Small intestine (tissue), 16 donors: ENCODE measurements at places on chromosomes 2 and 18. TPM values are rescaled to one million over a fixed set of nuclear protein-coding genes. Genes with fewer than 3 reads are reported as not detected.
A peak's percentile ranks its signal among the peaks of the same experiment; 100 is the strongest.

- peak; percentile 37 for DNase-seq
Measured at GRCh38 chr18:23503963-23504344, 643 bp downstream of the RMC1 start.

DNA sequence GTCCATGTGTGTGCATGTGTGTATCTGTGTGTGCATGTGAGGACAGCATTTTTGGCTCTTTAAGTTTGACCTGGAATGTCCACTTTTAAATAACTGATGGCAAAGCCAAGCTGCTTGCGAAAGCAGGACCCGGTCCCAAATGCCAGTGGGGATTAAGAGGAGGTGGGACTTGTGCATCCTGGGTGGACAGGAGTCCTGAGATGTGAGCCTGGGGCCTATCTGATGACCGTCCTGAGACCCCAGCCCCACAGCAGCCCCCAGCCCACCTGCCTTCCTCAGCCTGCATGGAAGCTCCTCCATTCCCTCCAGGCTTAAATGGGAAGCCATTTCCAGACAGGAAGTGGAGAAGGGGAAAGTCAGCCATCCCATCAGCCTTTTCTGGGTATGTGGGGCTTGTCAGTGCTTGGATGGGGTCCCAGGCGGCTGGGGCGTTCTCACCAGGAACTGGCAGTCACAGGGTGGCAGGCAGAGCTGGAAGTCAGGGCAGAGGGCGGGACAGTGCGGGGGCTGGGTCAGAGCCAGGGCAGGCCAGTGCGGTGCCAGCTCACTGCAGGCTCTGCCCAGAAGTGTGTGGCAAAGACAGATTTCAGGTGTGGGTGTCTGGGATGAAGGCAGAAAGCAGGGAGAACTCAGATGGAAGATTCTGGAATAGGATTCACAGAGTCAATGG lies 117.8 kb downstream of the ACKR3 start:
- DNase-seq: no peak

GRCh38 chr2:21289989-21290388 lies 166.2 kb downstream of the TDRD15 start:
- no peak for DNase-seq

DNA sequence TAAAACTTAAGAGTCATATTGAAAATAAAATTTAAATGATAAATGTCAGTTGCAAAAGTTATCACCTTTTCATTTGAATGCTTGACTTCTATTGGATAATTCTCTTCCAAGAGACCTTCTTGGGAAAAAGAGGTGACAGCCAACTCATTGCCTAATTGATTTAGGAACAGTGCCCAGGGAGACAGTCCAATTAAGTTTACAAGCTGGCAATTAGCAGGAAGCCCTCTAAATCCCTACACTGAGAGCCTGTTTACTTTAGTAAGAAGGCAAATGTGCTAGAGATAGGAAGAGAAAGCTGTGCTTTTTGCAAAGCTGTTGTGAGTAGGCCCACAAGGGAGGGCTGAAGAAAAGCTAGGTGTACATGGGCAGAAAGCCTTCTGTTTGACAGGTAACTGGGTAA lies 189.1 kb downstream of the WDPCP start:
- DNase-seq: no peak

GRCh38 chr2:8475349-8476031 lies 206.4 kb upstream of the ID2 start:
- DNase-seq: peak; percentile 93

GRCh38 chr2:105777031-105777482 lies 32.3 kb downstream of the NCK2 start:
- DNase-seq: no peak

- no peak for DNase-seq
Measured at GRCh38 chr2:10584242-10584753, 105.5 kb downstream of the NOL10 start.

DNA sequence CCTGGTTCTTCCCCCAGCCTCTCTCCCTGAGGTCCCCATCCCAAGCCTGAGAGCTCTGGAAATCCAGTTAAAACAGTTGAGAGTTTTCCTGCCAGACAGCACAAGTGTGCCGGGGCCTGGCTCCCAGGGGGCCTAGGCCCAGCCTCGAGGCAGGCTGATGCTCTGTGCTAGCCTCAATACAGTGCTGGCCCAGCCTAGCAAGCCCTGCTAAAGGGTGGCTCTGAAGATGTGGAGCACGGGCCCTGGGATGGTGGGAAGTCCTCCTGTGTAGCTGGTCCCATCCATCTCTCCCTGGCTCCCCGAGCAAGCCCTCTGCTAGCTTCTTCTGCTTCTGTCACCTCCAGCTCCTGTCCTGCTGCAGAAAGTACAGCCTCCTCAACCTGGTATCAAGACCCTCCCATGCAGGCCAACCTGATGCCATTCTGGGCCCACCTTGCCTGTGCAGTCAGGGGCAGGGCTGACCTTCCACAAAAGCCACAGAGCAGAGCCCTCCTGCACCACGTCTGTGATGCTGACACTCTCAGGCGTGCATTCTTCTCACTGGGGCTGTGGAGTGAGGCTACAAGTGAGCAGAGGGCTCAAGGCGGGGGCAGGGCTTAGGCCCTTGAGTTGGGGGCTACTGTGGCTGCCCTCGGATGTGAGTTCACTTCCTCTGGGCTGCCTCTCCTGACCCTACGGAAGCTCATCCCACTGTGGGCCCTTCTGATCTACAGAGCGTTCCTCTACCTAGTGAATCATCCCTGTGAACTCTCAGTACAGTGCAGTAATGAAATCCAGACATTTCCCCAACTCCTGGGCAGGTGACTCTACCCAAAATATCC lies 60.1 kb upstream of the LAPTM4A start:
- no peak for DNase-seq

- DNase-seq: no peak
Measured at GRCh38 chr18:63271148-63271547, 48.4 kb downstream of the BCL2 start.

GRCh38 chr18:79868811-79869541 lies 71.2 kb downstream of the KCNG2 start:
- no peak for DNase-seq

GRCh38 chr2:216492597-216493333 lies 5.9 kb upstream of the RPL37A start:
- no peak for DNase-seq

DNA sequence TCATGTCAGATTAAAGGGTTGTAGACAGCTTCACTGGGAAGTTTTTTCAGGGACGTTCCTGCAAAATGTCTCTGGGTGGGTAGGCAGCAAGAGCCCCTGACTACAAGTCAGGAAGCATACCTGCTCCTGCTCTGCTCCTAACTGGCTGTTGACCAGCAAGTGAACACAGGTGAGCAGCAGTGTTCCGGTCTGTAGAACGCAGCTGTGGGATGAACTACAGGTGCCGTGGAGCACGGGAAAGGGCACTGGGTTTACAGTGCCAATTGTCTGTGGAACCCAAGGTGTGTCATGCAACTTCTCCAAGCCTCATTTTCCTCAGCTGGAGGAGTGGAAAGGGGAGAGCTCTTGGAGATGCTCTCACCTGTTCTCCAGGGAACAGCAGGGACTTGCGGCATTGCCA lies 6.6 kb downstream of the ASB18 start:
- DNase-seq: no peak

GRCh38 chr18:31410716-31411483 lies 34.3 kb downstream of the DSG4 start:
- no peak for DNase-seq

DNA sequence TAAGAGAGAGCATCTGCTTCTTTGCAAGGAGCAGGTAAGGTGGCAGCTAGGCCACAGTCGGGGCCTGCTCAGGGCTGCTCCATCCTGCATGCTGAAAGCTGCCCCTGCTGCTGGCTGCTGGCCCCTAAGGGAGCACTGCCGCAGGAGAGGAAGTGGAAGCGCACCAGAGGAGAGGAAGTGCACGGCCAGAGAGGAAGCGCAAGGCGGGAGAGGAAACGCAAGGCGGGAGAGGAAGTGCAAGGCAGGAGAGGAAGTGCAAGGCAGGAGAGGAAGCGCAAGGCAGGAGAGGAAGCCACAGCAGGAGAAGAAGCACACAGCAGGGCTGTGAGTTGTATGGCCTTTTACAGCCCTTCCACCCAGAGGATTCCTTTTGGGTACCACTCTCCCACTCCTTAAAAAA lies 539.0 kb upstream of the TNP1 start:
- no peak for DNase-seq

DNA sequence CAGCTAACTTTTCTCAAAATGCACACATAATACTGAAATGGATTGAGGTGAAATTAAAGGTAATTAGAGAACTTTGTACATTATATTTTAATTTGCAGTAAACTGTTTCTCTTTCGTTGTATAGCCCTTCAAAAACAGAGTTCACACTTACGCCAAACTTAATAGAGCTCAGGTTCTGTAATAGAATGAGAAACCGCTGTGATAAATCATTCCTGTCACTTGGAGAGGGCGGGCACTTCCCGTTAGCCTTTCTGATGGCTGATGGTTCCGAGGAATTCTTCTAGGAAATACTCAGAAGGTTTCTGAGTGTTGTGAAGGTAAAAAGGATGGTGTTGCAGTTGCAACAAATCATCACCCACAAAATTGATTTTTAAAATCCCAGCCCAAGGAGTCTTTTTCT lies 155.8 kb upstream of the ALKAL2 start:
- DNase-seq: no peak

GRCh38 chr2:220458051-220458450 lies 830.6 kb downstream of the SLC4A3 start:
- DNase-seq: no peak

- DNase-seq: no peak
Measured at GRCh38 chr2:65367524-65367923, 64.9 kb downstream of the SPRED2 start.

DNA sequence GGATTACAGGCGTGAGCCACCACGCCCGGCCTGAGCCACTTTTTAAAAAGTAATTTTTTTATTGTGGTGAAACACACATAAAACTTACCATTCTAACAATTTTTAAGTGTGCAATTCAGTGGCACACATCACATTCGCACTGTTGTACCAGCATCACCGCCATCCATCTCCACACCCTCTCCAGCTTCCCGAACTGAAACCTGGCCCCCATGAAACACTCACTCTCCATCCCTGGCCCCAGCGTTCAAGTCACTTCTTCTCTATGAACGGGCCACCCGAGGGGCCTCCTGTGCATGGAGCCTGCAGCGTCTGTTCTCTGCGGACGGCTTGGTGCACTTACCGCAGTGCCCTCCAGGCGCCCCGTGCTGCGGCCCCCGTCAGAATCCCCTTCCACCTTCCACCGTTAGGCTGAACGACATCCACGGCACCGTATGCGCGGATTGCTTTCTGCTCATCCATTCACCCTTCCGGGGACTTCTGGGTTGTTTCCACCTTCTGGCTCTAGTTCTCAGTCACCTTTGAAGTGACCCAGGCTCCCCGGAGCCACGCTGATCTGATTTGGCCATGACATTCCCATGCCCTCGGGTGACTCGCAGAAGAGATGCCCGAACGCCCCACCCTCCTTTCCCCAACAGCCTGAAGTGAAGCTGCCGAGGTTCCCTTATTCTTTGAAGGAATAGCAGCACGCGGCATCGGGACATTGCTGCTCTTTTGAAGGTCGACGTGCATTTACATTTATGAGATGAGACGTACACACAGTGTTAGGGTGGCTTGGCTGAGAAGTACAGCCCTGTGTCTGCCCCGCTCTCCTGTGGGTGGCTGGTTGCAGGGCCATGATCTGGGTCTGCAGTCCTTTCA lies 134.4 kb downstream of the MBP start:
- no peak for DNase-seq

GRCh38 chr18:37361335-37362157 lies 204.1 kb downstream of the CELF4 start:
- DNase-seq: no peak

DNA sequence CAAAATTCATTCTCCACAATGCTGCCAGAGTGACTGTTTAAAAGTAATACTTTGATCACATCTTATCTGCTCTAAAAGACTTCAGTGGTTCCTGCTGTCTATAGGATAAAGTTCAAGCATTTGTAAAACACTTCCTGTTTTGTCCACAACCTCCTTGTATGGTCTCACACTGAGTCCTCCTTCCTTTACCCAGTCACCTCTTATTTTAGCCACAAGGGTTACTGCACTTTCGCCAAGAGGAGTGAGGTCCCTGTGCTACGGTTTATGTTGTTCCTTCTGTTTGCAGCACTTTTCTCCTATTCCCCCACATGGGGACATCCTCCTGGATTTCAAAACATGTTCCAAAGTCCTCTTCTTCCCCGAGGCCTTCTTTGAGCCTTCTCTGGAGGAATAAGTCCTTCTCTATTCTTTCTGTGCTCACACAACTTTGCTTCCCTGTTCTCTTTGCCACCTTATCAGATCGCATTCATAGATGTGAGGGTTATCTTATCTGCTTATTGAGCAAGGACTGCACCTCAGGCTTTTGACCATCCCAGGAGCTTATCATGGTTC lies 112.2 kb upstream of the NABP1 start:
- peak; percentile 87 for DNase-seq

DNA sequence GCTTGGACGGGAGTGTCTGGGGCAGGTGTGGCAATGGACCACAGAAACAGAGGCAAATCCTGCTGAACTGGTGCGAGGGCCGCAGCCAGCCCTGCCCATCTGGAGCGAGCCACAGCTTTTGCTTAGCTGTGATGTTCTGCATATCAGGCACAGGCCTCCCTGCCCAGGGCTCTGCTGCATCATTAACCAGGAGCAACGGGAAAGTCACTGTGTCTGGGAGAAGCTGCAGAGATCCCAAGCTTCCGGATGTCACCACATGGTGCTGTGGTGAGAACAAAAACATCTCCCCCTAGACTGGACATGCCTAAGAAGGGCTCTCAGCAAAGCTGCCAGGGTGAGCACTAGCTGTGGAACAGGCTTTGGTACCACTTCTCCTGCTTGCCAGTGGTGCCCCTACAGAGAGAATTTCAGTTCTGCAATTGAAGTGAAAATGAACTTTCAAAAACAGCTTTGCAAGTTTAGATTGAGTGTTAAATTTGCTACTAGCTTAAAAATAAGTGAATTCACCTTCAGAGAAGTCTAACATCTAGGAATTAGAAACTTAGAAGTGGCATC lies 172.9 kb upstream of the MYT1L start:
- no peak for DNase-seq

- peak; percentile 79 for DNase-seq
Measured at GRCh38 chr2:101205521-101206479, 46.9 kb upstream of the CNOT11 start.

DNA sequence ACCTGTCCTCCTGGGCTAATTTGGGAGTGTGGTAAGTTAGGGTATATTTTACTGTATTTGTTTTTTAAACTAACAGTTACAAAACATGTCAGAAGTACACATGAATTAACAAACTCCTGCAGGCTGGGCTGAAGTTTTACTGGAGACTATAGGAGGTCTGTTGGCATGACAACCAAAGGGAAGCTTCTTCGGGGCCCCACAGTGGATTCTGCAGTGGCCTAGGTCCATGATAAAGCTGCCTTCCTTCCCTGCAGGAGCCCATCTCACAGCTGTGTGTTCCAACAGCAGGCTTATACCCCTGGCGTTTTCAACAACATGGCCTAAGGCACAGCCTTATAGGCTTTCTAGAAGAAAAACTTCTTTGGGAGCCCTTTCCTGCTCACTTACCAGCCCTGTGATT lies 128.0 kb upstream of the SETBP1 start:
- no peak for DNase-seq

GRCh38 chr2:220949466-220949865 lies 622.6 kb downstream of the EPHA4 start:
- DNase-seq: no peak

GRCh38 chr2:36262581-36262980 lies 93.0 kb upstream of the CRIM1 start:
- no peak for DNase-seq

The DTNA gene
- polyA plus RNA-seq: 0.45 TPM

The MLPH gene
- polyA plus RNA-seq: 52.0 TPM

The FZD7 gene
- 1.6 TPM for polyA plus RNA-seq

The CYB5A gene
- polyA plus RNA-seq: 1,144 TPM

The GULP1 gene
- polyA plus RNA-seq: 21.0 TPM

The RUFY4 gene
- polyA plus RNA-seq: 0.24 TPM

The EGR4 gene
- 0.01 TPM for polyA plus RNA-seq

The KCNE4 gene
- 0.54 TPM for polyA plus RNA-seq

The DCC gene
- polyA plus RNA-seq: 0.03 TPM

The SF3B6 gene
- polyA plus RNA-seq: 260 TPM

The CREB1 gene
- polyA plus RNA-seq: 8.5 TPM
